DMS 273 treated with DMSO at 0.1 percent for 48 hours (cell line): ENCODE measurements at places on chromosomes 4 and X.
A peak's percentile ranks its signal among the peaks of the same experiment; 100 is the strongest.

DNA sequence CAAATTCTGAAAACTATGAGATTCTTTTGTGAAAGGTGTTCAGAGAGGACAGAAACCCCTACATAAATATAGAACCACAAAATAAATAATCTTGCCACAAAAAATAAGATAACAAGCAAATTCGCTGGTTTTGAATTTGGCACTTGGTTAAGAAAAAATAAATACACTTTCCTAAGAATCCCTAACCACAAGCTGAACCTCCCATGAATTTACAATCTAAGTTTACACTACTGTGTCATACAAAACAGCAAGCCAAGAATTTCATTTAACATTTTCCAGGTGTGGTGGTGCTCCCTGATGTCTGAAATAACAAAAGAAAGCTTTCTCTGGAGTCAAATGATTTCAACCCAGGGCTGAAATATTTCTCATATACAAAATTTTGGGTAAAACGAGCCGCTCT is 121.0 kb downstream of the KCNIP4 start:
- no peak for DNase-seq

GRCh38 chr4:8251110-8251883 is 18.3 kb upstream of the HTRA3 start:
- DNase-seq: no peak

DNA sequence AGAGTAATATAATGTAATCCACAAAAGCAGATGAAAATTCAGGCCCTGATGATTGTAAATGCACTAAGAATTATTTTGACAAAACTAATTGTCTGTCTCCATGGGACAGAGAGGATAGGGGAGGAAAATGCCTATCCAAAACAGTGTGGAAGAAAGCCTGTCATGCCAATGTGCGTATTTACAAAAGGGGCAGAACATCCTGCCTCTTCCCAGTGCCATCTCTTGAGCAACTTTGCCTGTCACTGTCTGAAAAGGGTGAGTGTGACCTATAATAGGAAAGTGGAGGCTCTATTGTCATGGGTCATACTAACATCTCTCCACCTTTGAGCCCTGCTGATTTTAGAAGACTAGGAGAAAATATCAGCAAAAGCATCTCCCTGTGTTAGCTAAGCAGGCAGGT is 264.1 kb downstream of the UNC5C start:
- no peak for DNase-seq

- no peak for DNase-seq
These were observed 313.0 kb downstream of the ARHGAP10 start for GRCh38 chr4:148044912-148045352.

DNA sequence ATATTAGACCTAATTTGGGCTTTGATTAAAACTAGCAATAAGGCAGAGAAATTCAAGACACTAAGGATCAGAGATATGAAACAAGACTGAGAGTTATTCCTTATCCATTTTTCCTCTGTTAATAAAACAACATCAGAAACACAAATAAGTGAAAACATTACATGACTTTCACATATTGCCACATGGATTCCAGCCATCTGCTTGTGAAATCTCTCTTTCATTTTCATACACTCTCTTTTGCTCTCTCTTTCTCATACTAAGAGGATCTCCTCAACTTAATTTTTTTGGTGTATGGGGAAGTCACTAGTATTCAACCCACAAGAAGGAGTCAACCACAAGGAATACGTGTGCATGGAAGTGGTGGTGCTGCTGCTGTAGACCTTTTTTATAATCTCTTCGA is 183.0 kb downstream of the LDB2 start:
- no peak for DNase-seq

GRCh38 chrX:16958356-16958755 is 11.9 kb downstream of the REPS2 start:
- DNase-seq: no peak

DNA sequence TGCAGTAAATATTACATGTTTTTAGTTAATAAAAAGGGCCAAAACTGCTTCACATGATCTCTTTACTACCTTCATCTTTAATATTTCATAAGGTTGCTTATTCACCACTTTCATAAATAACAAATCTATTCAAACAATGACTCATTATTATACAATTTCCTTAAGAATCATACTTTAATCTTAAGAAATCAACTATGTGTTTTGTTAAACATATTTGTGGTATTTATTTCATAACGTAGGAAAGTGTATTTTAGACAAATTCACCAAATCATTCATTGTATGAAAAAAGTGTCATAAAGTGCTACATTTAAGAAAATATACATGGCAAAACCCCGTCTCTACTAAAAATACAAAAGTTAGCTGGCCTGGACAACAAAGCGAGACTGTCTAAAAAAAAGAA is 150.5 kb upstream of the RXFP1 start:
- DNase-seq: no peak

- no peak for DNase-seq
These were observed 64.1 kb upstream of the GUCY1A1 start for GRCh38 chr4:155602351-155603140.

- DNase-seq: no peak
These were observed 231.8 kb upstream of the GPRIN3 start for GRCh38 chr4:89539374-89539773.

GRCh38 chr4:126678618-126679017 is 954.1 kb upstream of the INTU start:
- no peak for DNase-seq

DNA sequence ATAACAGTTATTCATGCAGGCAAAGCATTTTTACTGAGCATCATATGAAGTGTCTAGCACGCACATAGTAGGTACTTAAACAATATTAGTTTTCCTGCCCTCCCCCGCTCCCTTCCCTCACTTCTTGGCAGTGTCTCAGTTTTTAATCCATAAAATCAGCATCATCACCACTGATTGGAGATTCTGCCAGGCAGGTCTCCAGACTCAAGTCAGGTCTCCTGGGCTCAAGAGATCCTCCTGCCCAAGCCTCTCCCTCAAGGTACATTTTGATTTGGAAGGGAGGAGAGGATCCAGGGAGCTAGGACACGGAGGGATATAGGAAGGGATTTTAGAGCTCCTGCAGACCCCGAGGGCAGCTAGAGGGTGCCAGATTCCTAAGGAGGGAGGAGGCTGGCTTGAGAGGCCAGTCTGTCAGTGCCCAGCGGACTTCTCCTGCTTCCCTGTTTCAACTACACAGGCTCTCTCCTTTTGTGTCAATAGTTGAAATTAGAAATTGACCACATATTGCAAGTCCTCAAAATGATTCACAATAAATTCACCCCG is 4.4 kb upstream of the FAT1 start:
- DNase-seq: no peak

GRCh38 chr4:160523231-160523630 is 1420.4 kb downstream of the RAPGEF2 start:
- no peak for DNase-seq

DNA sequence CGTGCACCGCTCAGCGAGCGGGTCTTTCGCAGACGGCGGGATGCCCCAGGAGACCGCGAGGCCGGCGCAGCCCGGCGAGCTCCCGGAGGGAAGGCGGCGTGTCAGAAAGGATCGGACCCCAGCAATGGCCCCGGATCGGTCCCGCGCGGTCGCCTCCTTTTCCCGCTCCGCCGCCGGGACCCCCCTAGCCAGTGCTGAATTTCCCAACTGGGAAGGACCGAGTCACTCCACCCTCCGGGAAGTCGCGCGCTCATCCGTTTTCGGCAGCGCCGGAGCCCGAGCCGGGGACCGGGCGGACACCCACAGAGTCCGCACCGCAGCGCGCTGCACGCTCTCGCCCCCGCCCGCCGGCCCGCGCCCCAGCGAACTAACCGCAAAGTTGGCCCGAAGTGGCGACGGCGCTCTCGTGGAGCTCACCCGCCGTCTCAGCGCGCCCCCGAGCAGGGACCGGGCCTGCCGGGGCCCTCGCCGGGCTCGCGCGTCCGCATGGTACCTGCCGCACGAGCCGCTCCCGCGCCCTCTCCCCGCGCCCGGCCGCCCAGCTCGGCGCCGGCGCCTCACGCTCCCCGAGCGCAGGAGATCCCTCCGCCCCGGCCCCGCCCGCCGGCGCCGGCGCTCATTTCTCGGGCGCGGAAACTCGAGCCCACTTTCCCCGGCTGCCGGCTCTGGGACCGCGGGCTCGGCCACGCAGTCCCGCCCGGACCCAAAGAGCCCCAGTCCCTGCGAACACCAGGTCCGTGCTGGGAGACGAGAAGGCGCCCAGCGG is at the start of gene FAT1:
Gene FAT1 (minus strand): TSS at position 565 of the 766 bp plus-strand sequence. CDS start 14,029 bp downstream, outside the sequence.
- DNase-seq: no peak

GRCh38 chr4:76585272-76585671 is 150.2 kb downstream of the SHROOM3 start:
- no peak for DNase-seq

DNA sequence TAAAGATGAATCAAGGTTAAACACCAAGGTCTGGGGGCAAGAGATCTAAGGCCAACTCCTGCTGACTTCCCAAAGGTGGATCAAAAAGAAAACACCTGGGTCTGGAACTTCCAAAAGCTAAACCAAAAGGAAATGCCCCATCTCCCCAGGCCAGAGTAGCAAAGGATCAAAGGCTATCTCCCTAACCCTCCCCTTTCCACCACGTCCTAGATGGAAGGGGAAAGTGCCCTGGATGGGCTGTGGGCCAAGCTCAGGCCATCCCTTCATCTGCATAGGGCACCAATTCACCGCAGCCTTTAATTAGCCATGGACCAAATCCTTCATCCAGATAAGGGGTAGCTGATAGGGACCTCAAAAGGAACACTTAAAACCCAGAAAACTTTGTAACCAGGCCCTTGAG is 100.2 kb downstream of the WDFY3 start:
- no peak for DNase-seq

- DNase-seq: no peak
These were observed 149.7 kb downstream of the ANTXR2 start for GRCh38 chr4:79923281-79923680.

DNA sequence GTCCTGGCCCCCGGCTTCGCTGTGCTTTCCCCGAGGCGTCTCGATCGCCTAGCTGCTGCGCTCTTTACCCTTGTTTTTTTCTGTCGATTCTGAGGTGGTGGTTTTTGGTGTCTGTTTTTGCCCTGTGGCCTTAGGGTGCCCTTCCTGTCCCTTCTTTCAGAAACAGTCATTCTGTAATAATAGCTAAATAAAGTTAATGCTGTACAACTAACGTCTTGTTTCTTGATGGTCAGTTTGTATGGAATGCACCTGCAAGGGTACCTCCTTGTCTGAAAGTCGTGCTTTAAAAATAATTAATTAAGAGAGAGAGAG is 686 bp downstream of the FIP1L1 start:
- no peak for DNase-seq

- no peak for DNase-seq
These were observed 91.2 kb upstream of the C1QTNF7 start for GRCh38 chr4:15336410-15337167.

DNA sequence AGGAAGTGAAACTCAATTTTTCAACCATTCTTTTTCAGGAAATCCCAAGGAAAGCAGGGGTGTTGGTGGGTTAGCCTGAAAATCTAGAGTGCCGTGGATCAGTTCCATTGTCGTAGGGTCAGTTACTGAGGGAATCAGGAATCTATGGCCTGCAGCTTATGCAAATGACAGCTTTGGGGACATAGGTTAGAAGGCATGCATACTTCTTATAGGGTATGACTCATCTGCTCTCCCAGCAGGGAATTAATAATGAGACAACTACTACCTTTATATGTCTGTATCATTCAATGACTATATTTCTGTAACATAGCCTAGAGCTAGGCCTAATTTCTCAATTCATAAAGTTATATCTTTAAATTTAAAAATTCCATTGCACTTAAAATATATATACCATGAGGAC is 36.6 kb downstream of the ZNF41 start:
- no peak for DNase-seq

GRCh38 chrX:124098089-124098488 is 136.6 kb downstream of the STAG2 start:
- DNase-seq: peak; percentile 17

- DNase-seq: no peak
These were observed 46.1 kb downstream of the CCDC158 start for GRCh38 chr4:76374798-76375197.

- peak; percentile 87 for DNase-seq
These were observed 500.1 kb downstream of the PCDH18 start for GRCh38 chr4:137032222-137032621.

- DNase-seq: peak; percentile 13
These were observed 28.4 kb downstream of the PDHA1 start for GRCh38 chrX:19372170-19372546.

DNA sequence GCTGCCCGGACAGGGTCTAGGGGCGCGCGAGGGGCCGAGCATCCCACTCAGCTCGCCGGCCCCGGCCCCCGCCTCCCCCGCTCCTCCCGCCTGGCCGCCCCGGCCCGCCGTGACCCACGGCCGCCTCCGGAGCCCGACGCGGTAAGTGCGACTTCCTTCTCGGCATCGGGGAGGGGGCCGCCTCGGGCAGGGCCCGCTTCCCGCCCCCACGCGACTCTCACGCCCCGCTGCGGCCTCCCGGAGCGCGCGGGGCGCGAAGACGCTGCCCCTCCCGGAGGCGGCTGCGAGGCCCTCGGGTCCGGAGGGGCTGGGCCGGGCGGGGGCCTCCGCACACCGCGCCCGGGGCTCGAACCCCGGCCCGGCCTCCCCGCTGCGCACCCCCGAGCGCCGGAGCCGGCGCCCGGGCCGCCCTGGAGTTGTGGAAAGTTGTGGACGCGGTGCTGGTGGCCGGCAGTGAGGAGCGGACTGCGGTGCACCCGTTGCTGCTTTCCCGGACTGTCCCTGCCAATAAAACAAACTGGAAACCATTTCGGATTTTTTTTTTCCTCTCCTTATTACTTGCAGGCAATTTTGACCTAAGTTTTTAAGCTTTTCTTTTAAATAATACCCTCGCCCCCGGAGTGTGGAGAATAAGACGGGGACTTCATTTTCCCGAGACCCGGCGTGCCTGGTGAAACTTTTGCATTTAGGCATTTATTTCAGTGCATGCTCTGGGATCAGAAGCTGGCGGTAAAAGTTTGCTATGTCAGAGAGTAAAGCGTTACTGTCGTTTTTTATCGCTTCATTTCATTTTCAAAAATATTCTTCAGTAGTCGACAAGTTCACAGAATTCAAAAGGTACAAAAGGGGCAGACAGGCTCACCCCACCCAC is 13.0 kb upstream of the TMEM156 start:
- DNase-seq: no peak

DNA sequence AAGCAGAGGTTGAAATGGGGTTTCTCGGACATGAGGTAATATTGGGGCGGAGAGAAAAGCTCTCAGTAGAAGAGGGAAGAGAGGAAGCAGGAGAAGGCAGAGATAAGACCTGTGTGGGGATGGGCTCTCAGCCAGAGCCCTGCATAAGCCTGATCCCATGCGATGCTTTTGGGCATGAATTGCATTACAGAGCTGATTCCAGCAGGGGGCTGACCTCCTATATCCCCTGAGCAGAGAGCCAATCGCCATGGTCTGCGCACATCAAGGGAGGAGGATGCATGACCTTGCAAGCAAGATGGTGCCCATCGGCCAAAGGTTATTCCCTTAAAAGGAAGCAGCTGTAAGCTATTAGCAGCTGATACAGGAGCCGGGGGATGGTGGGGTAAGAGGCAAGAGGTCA is 7.6 kb downstream of the ANOS1 start:
- DNase-seq: no peak

GRCh38 chr4:83723609-83724008 is 187.7 kb downstream of the GPAT3 start:
- no peak for DNase-seq

DNA sequence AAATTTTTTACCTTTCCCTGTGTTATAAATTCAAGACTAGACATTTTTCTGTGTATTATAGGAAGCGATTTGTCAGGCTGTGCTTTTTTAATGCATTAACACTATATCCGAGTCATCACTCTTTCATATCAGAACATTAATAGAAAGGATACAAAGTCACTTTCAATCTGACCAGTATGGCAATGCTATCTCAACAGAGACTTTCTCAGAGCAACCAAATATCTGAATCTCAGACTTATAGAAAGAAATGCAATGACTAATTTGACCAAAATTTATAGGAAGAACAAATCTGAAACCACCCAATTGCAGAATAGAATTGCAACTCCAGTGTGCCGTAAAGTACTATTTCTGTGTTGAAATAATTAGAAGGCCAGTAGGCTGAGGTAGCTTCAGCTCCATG is 473 bp upstream of the TKTL2 start:
- no peak for DNase-seq
